A549 treated with ZK216348 at 1 μM for 4 hours (cell line): ENCODE measurements at places on chromosomes 3 and 15. TPM values are rescaled to one million over a fixed set of nuclear protein-coding genes. Genes with fewer than 3 reads are reported as not detected.

Gene KNG1
- 0.09 TPM in 1 of 5 replicates, not detected in the others for total RNA-seq

Gene CCDC54
- not detected in 5 replicates for total RNA-seq

Gene SKOR1
- total RNA-seq: 0.05 to 0.08 TPM (median 0.06 TPM) in 4 of 5 replicates, not detected in the other

Gene RETNLB
- total RNA-seq: not detected in 5 replicates

Gene SAMMSON
- not detected in 5 replicates for total RNA-seq

Gene TM4SF1
- 858 to 1,846 TPM (median 1,288 TPM) in 5 replicates for total RNA-seq

Gene XCR1
- not detected in 5 replicates for total RNA-seq

Gene GOLGA6L10
- 0.37 to 0.73 TPM (median 0.52 TPM) in 5 replicates for total RNA-seq

Gene CFAP91
- 0.12 to 1.4 TPM (median 0.57 TPM) in 5 replicates for total RNA-seq

Gene DZIP1L
- total RNA-seq: 6.6 to 11.4 TPM (median 8.4 TPM) in 5 replicates
